Spinal cord (tissue), 10 donors: ENCODE measurements at places on chromosomes 13 and 19. TPM values are rescaled to one million over a fixed set of nuclear protein-coding genes. Genes with fewer than 3 reads are reported as not detected.

The ZNF235 gene
- polyA plus RNA-seq = 7.5 TPM

The EFNB2 gene
- polyA plus RNA-seq = 34.2 TPM

The PSG6 gene
- polyA plus RNA-seq = not detected

The CLEC11A gene
- 37.4 TPM for polyA plus RNA-seq
